ENCODE measurements at places on chromosomes 12 and 14.

DNA sequence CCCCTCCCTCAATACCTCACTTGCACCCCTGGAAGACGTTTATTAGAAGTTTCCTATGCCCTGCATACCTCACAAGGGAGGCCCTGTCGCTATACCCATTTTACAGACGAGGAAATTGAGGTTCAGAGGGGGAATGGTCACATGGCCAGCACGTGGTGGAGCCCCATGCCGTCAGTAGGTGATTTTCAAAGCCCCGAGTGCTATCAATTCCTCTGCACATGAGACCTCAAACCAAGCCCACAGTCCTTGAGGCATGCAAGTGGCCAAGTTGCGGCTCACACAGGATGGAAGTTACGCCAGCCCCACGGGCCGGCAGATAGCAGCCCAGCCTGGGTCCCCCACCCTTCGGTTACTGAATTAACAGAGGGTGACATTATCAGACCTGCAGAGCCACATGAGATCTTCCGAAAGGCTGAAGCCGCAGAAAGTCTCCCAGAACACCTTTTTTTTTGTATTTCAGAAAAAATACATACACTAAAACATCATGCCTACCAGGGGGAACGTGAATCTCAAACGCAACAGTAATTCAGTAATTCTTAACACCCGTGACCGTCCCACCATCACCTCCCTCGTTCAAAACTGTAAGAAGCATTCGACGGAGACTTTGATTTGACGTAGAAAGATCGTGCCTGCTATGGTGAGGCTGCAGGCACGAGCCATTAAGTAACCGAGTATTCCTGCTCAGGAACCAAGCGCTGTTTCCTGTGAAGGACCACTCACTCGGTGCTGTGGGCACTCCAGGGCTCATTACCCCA is 129.0 kb downstream of the RFLNA start:
- no peaks in the 10 kb centered on the region for H3K27me3 ChIP-seq
- H3K27ac ChIP-seq: peak overlapping the region; percentile 78
- H3K4me3 ChIP-seq: no peak overlapping the region
- DNase-seq: no peak

DNA sequence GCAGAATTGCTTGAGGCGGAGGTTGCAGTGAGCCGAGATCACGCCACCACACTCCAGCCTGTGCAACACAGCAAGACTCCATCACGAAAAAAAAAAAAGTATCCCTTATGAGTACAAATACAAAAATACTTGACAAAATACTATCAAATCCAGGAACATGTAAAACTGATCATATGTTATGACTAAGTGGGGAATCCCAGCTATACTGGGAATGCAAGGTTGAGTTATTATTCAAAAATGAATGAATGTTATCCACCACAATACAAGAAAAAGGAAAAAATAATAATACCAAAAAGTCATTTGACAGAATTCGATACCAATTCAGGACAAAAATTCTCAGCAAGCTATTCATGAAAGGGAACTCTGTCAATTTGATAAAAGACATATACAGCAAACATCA is 32.6 kb downstream of the MOK start:
- H3K4me1 ChIP-seq: no peaks in the 10 kb centered on the region
- H3K27me3 ChIP-seq: no peaks in the 10 kb centered on the region
- no peaks in the 10 kb centered on the region for H3K36me3 ChIP-seq
- DNase-seq: no peak
- H3K27ac ChIP-seq: no peak overlapping the region

DNA sequence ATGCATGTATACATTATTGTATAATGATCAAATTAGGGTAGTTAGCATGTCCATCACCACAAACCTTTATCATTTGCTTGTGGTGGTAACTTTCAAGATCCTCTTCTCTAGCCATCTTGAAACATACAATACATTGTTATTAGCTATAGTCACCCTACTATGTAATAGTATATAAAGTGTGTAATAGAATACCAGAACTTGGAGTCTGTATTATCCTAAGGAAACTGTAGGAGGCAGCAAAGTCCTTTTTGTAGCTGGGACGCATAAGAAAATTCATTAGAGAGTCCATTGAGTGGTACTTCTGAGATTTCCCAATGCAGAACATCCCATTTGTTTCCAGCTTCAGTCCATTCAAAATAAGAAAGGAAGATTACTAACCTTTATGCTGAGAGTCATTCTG is 325.9 kb upstream of the LRFN5 start:
- no peaks in the 10 kb centered on the region for H3K4me1 ChIP-seq
- no peak for DNase-seq
- no peaks in the 10 kb centered on the region for H3K27me3 ChIP-seq
- no peak overlapping the region for H3K27ac ChIP-seq
- no peaks in the 10 kb centered on the region for H3K36me3 ChIP-seq
- no peak overlapping the region for H3K4me3 ChIP-seq

DNA sequence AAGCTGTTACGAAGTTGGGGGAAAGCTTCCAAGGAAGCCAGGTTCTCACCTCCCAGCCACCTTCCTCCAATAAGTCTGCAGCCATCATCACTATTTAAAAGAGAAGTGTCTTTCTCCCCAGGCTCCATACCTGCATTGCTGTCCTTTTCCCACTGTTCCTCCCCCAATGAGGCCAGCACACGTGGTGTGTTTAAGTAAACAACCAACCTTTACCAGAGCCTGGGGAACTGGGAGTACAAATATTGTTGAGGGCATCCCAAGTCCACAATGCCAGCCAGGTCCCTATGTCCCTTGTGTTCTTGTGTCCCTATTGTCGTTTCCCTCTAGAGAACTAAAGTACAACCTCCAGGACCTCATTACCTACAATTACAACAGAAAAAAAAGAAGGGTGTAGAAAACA is 49.2 kb upstream of the PNMA1 start:
- no peaks in the 10 kb centered on the region for H3K27me3 ChIP-seq
- no peak overlapping the region for H3K4me3 ChIP-seq
- peaks cover 39% of the 10 kb centered on the region for H3K4me1 ChIP-seq
- no peak for DNase-seq
- H3K36me3 ChIP-seq: no peaks in the 10 kb centered on the region
- H3K27ac ChIP-seq: peak overlapping the region; percentile 43

- DNase-seq: no peak
- H3K36me3 ChIP-seq: no peaks in the 10 kb centered on the region
- H3K4me1 ChIP-seq: no peaks in the 10 kb centered on the region
- H3K4me3 ChIP-seq: no peak overlapping the region
- H3K27me3 ChIP-seq: peaks cover 14% of the 10 kb centered on the region
These were observed 58.6 kb upstream of the SLC38A4 start for GRCh38 chr12:46884362-46884761.

DNA sequence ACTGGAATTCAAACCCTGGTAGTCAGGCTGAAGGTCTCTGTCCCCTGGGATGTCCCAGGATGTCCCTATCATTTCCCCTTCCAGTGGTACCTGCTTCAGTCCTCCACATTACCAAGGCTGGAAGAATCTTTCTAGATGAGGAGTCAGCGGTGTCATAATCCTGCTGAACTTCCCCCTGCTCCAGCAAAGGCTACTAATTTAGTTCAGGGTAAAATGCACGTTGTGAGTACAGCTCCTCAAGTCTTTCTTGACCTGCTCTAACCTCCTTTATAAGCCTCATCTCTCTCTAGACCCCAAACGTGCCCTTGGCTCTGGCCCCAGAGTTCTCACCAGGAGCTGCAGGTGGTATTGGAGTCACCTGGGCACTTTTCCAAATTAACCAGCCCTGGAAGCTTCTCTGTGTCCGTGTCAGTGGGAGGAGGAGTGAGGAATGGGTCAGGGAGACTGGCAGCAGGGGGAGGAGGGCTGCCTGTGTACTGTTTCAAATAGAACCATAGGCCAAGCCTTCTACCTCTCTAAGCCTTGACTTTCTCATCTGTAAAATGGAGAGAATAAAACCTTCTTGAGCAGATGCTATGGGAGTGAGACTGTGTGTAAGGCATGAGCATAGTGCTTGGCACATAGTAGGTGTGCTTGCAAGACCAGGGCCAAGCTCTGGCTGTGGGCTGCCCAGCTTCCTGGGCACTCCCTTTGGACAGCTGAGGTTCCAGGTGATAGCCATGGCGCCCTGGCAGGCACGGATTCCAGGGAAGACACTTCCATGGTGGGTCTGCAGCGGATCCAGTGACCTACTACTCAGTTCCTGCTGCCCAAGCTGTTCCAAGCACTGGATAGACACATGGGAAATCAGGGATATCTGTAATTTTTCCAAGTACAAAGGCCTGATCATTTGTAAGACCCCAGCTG is 24.5 kb downstream of the ASB2 start:
- peaks cover 37% of the 10 kb centered on the region for H3K4me1 ChIP-seq
- no peak overlapping the region for H3K4me3 ChIP-seq
- no peaks in the 10 kb centered on the region for H3K27me3 ChIP-seq
- H3K27ac ChIP-seq: no peak overlapping the region
- H3K36me3 ChIP-seq: no peaks in the 10 kb centered on the region
- no peak for DNase-seq

Data from naive thymus-derived CD8-positive, alpha-beta T cell (primary cell).